ENCODE measurements at places on chromosomes 12 and 14.

DNA sequence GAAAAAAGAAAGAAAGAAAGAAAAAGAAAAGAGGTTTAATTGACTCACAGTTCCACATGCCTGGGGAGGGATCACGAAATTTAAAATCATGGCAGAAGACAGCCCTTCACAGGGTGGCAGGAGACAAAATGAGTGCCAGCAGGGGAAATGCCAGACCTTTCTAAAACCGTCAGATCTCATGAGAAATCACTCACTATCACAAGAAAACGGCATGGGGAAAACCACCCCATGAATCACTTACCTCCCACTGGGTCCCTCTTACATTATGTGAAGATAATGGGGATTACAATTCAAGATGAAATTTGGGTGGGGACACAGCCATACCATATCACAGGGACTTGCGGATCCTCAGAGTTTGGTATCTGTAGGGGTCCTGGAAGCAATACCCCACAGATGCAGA, 16.3 kb upstream of the EGLN3 start:
- ATAC-seq = no peak

GRCh38 chr14:20683125-20683890, 1.1 kb upstream of the RNASE4 start:
- ATAC-seq = peak; percentile 45

DNA sequence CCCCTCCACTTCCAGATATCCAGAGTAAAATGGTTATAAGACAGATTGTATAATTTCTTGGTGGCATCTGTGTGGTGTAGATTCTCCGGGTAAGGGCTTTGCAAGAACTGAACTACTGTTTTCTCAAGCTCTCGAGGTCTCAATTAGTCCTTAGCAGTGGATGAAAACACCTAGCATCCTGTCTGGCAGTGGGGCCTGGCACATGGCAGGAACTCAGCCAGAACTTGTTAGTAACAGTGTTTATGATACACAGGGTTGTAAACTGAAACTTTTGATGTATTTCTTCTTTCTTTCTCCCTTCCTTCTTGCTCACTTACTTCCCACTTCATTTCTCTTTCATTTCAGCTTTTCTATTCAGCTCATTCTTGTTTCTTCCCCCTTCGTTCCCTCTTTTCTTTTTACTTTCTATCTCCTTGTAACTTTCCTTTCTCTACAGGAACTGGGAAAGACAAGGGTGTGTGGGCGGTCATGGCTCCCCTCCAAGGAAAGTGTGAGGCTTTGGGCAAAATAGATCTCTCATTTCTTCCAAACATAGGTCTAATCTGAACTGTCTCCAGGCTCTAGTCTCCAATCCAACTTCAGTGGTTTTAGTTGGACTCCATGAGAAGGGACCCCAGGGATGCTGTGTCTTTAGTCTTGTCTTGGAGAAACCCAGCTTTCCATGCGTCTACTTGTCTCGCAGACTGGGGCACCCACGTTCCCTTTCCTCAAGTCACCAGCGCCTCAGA, 159.7 kb downstream of the PAH start:
- ATAC-seq = no peak

- peak; percentile 93 for ATAC-seq
These were observed 11.9 kb downstream of the SCNN1A start for GRCh38 chr12:6363330-6364043.

GRCh38 chr14:78153064-78153341, 17.2 kb upstream of the NRXN3 start:
- no peak for ATAC-seq

DNA sequence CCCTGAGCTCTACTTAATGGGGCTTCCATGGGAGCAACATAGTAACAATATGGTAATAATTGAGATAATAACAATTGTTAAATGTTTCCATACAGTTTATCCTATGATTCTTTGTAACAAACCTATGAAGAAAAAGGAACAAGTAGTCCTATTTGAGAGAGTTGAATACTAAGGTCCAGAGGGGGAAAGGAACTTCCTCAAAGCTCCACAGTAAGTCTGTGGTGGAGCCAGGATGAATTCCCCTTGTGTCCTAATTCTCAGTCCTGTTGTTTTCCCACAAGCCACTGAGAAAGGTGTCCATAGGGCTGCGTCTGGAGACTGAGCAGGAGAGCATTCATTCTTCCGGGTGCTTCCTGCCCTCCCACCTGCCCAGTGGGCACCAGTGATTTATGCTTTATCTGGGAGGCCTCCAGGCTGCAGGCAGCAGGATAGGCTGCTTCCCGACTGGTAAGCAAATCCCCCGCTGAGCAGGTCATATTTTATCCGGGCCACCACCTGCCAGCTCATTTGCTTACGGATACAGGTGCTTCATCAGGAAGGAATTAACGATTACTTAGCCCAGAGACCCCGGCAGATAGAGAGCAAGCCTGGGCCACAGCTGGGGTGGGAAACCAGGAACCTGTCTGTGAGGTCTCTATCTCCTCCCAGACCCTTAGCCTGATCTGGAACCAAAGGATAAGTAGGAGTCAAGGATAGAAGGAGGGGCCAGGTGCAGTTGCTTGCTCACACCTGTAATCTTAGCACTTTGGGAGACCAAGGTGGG, 33.9 kb upstream of the FAM222A start:
- ATAC-seq = no peak

- peak; percentile 27 for ATAC-seq
These were observed 32.7 kb downstream of the DAD1 start for GRCh38 chr14:22556021-22556989.

- ATAC-seq = no peak
These were observed 46.8 kb upstream of the RBM19 start for GRCh38 chr12:114012744-114013431.

- no peak for ATAC-seq
These were observed 28.6 kb upstream of the PPM1H start for GRCh38 chr12:62963486-62964041.

- no peak for ATAC-seq
These were observed 73.4 kb downstream of the MNAT1 start for GRCh38 chr14:60807971-60808370.

GRCh38 chr12:58359084-58359483, 417.7 kb downstream of the ATP23 start:
- ATAC-seq = no peak

GRCh38 chr12:52698651-52699340, 4.5 kb downstream of the KRT77 start:
- no peak for ATAC-seq

DNA sequence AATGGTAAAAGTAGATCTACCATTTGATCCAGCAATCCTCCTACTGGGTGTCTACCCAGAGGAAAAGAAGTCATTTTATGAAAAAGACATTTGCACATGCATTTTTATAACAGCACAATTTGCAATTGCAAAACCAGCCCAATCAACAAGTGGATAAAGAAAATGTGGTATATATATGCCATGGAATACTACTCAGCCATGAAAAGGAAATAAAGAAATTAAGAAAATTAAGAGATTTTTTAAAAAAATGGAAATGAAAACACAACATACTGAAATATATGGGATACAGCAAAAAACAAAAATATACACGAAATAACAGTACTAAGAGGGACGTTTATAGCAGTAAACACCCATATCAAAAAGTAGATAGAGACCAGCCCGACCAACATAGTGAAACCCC, 58.9 kb downstream of the ACSM4 start:
- no peak for ATAC-seq

DNA sequence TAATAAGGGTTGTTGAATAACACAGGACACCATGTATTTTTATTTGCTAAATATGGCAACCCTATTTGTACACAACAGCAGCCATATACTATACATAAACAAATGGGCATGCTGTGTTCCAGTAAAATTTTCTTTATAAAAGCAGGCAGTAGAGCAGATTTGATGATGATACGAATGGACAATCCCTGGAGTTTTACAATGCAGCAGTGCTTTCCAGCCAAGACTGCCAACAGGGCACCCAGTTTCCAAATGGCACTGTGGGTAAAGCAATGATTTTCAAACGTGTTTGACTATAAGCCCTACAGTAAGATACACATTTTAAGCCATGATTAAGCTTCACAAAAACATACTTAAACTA, 282.7 kb downstream of the NUAK1 start:
- no peak for ATAC-seq

DNA sequence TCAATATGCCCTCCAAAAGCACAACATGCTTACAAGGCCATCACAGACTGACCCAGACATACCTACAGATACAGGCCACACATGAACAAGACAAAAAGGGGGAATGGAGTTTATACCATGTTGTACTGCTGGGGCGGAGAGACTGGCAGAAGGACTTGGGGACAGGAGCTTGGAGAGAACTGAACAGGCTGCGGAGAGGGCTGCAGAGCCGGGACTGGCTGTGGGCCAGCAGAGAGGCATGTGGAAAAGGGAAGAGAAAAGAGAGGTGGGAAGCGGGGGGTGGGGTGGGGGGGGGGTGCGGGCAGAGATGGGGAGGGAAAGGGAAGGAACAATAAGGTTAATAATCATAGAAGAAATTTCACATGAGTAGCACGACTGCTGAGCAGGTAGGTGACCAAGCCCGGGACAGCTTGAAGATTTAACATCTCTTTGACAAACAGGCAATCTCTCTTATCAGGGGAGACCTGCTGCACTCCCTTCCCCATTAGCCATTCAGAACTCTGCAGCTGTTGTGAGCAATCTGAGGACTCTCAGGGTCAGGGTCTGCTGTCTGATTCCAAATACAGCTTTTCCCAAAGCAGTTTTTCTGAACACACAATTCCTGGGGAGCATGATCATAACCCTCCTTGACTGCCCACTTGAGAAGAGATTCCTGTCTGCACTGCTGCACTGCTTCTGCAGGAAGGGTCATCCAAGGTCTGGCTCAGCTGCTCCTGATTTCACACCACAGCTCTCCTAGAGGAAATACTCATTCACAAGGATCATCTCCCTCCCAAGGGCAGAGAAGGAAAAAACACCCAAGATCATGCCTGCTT, 21.6 kb upstream of the STAC3 start:
- no peak for ATAC-seq

DNA sequence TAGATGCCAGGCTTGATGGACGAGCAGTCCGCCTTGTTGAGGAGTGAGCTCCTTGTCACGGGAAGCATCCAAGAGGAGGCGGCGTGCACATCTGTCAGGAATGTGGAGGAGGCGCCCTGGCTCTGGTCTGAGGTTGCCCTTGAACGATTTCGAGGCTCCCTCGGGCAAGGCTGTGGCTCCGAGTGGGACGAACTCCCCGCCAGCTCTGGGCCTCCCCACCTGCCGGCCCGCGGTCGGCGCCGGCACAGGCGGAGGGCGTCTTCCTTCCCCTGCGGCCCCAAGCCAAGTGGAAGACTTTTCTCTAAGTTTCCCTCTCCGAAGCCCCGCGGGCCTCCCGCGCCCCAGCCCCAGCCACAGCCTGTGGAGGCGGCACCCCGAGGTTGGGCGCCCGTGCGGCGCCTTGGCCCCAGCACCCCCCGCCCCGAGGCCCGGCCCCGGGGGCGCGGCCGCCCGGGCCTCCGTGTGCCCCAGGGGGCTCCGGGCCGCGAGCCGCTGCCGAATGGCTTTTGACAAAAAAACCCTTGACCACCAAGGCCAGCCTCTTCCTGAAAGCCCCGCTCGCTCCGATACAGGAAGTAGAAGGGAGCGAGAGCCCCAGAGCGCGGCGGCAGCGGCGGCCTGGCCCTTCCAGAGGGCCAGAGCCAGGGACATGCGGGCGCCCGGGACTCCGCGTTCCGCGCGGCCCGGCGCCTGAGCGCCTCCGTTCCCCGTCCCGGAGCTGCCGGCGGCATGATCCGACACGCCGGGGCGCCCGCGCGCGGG, at the start of gene RIN3:
Gene RIN3 (plus strand): TSS at position 578 of the 762 bp plus-strand sequence. CDS start 152 bp downstream, at position 730.
- peak; percentile 71 for ATAC-seq

GRCh38 chr12:76259660-76260389, 88.4 kb downstream of the BBS10 start:
- ATAC-seq = peak; percentile 69

DNA sequence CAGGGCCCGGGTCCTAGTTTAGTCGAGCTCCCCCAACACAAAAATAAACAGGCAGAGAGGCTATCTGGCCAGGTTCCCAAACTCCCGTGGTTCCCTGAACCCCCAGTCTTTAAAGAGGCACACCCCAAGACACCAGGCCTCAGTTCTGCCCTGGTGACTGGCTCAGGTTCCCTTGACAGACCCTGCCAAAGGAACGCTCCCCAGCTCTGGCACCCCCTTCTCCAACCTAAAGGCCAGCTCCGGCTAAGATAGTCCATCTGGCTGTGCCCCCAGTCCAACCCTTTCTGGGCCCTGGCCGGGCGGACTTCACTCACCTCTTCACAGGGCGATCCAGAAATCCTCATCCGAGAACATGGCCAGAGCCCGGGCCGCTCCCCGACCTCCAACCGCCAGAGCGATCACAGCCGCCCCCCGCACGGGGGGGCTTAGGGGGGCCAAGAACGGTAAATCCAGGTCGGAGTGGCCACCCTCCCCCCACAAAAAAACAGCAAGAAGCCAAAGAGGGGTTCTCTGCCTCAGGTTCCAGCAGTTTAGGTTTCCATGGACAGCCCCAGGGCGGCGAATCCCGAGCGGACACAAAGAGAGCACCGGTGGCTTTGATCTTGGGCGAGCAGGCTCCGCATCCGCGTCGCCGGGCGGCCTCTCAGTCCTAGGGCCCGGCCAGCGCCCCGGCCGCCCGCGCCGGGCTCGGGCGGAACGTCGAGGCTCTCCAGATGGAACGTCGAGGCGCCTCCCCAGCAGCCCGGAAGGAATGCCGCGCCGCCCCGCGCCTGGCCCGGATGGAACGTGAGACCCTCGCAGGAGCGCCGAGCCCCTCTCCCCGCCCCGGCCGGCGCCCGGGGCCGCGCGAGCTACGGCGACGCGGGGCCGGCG, 1.1 kb downstream of the KMT2D start:
- ATAC-seq = peak; percentile 1

GRCh38 chr12:105024928-105025327, 38.8 kb downstream of the NOPCHAP1 start:
- ATAC-seq = no peak

DNA sequence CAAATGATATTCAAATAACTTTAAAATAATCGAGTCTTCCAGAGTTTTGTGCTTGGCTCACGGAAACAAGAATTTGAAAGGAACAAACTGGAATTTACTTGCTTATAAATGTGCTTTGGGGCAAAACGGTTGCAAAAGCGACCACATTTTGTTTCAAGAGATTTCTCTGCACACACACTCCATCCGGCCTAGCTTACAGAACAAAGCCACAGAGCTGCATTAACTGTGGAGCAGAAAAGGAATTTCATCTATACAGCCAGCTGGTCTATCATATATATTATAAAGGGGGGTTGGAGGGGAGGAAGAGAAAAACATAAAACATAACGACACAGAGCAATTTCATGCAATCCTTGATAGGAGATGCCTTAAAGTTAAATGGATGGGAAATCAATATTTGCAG, 153.0 kb downstream of the MYRFL start:
- ATAC-seq = no peak

DNA sequence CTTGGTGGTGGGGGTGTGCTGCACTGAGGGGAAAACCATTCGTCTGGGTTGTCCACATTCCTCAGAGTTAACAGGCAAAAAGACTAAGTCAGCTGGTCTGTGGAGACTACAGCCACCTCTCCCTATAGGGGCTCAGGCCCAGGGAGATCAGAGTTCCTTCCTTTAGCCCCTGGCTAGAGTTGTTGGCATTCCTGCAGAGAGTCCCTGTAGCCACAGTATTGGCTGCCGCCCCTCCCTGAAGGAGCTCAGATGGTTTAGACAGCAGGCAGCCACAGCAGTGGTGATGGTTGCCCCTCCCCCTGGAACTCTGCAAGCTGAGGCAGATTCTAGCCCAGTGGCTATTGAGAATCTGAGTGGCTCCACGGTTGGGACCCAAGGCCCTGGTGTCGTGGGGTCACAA, 1072.5 kb upstream of the ATXN7L3B start:
- ATAC-seq = no peak

GRCh38 chr14:28365510-28365909, 401.1 kb upstream of the FOXG1 start:
- no peak for ATAC-seq

GRCh38 chr14:73338551-73338950, 101.2 kb downstream of the PAPLN start:
- ATAC-seq = no peak

All from gastroesophageal sphincter (tissue), 4 donors.